ENCODE measurements at places on chromosomes 7 and 10.
A peak's percentile ranks its signal among the peaks of the same experiment; 100 is the strongest.

DNA sequence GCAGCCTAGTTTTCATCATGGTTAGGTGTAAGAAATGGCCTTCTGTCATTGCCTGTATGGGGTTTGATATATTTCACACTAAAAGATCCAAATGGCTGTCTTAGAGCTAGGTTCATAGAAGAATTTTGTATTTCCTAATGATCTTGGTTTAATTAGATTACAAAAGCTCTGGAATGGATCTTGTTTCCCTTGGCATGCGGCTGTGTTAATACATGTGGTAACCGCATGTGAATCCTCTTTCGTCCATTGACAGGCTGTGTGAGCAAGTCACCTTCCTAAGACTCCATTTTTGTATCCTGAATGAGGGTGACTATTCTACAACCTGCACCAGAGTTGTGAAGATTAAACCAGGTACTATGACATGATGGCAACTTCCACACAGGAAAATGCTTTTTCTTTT is 12.4 kb upstream of the FZD1 start:
- no peak for DNase-seq

- no peak for DNase-seq
These were observed 673.2 kb upstream of the GALNT17 start for GRCh38 chr7:70458745-70459144.

DNA sequence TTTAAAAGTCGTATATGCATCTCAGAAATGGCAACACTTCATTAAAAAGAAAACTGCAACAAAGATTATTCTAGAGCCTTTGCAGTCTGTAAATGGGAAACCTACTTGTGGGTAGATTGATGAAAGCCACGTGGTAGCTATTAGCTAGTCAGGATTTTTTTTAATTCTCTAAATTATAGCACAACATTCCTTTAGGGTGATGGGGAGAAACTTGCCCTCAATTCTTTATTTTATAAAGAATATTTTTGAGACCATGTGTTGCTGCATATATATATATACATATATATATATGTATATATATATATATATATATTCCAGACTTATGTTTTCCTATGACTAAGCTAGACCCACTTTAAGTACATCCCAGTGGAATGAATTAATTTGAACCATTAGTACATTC is 118.0 kb downstream of the PPP1R3A start:
- DNase-seq: no peak

DNA sequence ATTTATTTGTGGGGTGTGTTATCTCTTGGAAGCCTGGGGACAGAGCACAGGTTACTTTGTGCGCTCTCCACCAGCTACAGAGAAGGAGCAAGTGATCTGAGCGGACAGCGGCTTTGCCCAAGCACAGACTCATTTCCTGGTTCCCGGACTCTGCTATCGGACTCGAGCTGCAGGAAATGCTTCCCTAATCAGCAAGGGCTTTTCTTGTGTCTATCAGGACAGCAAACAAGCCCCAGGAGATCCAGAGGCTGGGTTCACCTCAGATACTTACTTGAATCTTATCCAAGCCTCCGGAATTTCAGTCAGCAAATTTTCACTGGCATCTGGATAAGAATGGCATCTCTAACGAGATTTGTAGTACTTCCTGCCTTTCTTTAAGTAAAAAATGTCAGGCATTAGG is 27.8 kb downstream of the MRC1 start:
- peak; percentile 34 for DNase-seq

DNA sequence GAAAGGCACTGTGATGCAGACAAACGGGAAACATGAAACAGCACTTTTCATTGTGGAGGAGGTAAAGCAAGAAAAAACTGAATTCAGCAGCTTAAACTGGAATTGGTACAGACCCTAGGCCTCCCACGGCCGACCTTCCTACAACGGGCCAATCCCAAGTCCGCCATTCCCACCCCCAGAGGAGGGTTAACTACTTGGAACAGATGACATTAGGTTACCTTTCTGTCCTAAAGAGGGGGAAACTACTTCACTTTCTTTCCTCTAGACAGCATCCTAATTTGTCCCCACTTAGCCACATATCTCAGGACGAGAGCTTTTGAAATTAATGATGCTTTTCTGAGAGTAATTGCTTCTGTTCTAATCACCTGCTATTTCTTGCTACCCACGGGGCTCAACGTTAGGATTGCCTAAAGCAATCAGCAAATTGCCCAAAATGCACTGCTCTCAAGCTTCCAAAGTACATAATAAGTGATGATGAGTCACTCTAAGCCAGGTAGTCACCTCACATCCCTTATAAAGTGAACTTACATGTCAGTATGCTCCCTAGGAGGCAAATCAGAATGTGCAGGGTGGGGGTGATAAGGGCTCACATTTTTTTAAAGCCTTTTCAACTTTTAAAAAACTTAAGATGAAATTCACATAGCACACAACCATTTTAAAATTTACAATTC is 36.7 kb downstream of the LSM5 start:
- DNase-seq: no peak

DNA sequence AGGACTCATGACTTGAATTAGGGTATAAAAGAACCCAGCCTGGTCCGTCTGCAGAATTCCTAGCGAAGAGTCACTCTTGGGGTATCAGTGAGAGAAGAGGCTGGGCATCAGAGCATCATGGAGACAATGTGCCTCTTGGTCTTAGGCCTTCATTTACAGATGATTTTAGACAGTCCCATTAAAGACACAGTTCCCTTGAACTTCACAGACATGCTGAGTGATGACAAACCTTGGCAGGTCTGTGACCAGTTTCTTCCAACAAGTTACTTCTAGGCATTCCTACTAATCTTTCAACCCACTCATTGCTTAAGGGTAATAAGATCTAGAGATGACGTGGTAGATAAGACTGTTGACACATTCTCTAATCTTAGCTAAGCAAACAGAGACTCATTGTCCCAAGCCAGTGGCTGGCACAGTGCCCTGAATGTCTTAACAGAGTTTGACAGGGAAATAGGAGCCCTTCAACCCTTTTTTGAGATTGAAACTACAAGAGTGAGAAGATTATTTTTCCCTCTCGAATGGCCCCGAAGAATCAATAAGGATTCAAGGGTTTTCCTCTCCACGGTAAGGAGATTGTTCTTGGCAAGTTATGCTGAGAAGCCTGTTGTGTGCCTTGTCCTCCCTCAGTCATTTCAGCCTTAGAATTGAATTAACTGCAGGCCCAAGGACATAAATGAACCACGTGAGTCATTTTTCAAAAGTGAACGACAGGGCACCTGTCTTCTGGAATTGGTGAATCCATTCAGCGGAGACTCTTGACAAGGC is 281.1 kb downstream of the CCDC3 start:
- no peak for DNase-seq

- no peak for DNase-seq
These were observed 25.9 kb upstream of the GNA12 start for GRCh38 chr7:2869981-2870380.

- no peak for DNase-seq
These were observed 82.0 kb downstream of the TMEM168 start for GRCh38 chr7:112708236-112708635.

DNA sequence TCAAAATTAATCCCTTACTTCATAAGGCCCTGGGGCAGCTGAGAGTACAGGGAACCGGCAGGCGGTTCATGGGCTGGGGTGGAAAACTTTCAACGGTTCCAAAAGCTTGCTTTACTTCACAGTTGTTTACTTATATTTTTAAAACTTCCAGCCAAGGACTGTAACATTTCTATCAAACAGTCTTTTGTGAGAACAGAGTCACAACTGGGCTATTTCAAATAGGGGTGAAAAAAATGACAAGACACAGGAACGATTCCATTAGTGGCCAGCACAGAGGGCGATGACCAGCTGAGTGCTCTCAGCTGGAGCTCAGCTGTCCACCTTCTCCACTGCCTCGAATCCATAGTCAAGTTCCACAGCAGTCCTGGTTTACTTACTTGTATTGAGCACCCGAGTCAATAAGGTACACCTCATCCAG is 48.2 kb downstream of the XPNPEP1 start:
- DNase-seq: no peak

- DNase-seq: no peak
These were observed 8.8 kb upstream of the SPAM1 start for GRCh38 chr7:123916240-123916724.

- no peak for DNase-seq
These were observed 26.1 kb downstream of the UBE2H start for GRCh38 chr7:129926618-129927017.

- no peak for DNase-seq
These were observed 980 bp downstream of the FHIP2A start for GRCh38 chr10:114822444-114823076.

- DNase-seq: no peak
These were observed 25.9 kb downstream of the HSPB1 start for GRCh38 chr7:76328389-76328788.

DNA sequence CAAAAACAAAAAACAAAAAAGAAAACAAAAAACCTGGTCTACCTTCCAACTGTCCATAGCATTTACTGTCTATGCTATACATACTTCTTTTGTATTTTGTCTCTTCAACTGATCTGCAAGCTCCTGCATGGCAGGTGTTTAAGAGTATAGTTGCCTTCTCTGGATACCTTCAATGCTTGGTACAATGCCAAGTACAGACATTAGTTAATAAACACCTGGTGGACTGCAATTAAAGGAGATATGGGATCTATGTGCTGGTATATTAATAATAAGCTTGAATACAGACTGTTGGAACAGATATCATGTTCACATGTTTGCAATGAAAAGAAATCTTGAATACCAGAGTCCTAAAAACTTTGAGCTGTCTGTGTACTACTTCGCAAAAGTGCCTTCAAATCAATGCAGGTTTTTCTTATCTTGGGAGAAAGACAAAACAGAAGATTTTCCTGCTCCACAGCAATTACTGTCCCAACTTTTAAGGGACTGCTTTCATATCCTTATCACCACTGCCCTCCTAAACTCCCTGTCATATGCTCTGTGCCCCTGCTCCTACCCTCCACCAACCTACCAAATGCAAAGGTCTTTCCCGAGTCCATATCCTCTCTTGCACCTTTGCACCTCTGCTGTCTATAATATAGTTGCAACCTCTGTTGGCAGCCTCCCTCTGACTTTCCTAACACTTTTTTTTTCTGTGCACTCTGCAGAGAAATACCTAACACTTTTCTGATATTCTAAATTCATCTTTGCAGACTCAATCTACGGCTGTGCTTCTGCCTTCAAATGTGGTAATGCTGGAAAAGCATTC is 85.1 kb downstream of the DNMBP start:
- DNase-seq: no peak

DNA sequence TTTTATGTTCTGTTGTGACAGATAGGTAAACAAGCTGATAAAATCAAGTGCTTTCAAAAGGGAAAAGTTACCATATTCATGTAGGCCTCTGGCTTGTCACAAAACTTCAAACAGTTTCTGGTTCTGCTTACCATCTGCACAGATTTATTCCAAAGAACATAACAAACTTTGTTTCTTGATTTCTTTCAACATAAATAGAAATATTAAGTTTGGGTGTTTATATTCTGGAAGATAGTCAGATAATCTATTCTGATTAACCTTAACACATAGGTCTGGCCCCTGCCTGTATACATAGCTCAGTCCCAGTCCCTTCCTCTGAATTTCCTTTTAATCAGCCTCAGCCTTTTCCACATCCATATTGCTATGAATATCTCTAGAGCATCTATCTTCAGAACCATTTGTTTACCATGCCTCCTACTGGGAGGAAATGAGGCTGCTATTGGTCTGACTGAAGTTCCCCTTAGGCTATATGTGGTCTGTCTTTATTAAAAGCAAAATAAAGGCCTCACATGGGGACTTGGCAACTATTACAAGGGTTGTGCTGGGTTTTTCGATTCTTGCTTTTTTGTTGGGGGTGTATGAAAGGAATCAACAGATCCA is 319.0 kb downstream of the HPSE2 start:
- DNase-seq: peak; percentile 58

DNA sequence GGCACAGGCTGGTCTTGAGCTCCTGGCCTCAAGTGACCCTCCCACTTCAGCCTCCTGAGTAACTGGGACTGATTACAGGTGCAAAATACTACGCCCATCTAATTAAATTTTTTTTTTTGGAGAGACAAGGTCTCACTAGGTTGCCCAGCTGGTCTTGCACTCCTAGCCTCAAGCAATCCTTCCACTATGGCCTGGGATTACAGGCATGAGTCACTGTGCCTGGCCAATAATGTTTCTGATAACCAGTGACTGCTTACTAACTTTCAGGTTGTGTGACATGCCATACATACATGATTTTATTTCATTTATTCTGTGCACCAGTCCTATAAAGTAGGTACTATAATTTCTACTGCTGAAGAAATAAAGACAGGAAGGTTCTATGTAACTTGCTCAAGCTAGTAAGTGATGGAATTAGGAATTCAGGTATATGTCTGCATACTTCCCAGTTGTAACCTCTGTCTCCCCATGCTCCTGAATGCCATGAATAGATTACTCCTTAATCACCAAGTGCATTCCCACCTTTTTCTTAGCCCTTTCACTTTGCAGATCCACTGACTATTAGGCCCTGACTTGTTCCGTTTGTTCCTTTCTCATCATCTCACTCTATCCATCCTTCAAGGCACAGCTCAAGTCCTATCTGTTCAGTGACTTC is 28.1 kb downstream of the MCU start:
- no peak for DNase-seq

GRCh38 chr10:21015851-21016250 is 118.7 kb upstream of the NEBL start:
- DNase-seq: no peak

DNA sequence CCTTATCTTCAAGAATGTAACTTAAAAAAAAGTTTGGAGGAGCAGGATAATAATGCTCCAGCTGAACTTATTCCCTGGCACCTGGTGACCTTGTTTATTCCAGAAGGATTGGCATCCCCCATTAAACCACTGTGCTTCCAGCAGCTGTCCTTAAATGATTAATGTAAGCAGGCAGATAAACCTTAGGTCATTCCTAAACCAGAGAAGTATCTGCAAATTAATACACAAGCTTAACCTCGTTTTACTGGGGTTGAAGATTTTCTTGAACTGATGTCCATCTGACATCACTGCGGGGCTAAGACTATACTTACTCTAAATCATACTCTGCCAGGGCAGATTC is 116.1 kb upstream of the PALS2 start:
- no peak for DNase-seq

GRCh38 chr10:28777911-28778310 is 100.6 kb downstream of the BAMBI start:
- no peak for DNase-seq

DNA sequence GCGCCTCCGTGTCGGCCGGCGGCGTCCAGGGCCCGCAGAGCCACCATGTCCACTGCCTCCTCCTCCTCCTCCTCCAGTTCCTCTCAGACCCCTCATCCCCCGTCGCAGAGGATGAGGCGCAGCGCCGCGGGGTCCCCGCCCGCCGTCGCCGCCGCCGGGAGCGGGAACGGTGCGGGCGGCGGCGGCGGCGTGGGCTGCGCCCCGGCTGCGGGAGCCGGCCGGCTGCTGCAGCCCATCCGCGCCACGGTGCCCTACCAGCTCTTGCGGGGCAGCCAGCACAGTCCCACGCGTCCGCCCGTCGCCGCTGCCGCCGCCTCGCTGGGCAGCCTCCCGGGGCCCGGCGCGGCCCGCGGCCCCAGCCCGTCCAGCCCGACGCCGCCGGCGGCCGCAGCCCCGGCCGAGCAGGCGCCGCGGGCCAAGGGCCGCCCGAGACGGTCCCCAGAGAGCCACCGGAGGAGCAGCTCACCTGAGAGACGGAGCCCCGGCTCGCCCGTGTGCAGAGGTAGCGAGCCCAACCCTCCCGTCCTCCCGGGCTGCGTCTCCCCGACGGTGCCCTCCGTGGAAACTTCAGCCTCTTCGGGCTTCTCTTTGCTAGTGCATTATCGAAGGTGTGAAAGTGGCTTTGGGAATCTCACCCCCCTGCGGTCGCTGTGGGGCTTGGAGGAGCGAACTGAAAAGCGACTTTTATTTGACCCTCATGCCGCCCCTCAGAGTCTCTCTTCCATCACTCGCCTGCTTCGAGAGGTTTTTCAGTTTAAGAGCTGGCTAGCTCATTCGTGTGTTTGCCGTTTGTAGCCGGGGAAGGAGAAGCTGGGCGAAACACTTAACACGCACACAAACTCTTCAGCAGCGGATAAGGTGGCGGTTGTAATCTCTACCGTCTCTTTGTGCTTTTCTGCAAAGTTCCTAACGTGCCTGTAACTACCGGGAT is 975 bp downstream of the GLCCI1 start:
- no peak for DNase-seq
